ENCODE measurements at places on chromosomes 5 and 9.

DNA sequence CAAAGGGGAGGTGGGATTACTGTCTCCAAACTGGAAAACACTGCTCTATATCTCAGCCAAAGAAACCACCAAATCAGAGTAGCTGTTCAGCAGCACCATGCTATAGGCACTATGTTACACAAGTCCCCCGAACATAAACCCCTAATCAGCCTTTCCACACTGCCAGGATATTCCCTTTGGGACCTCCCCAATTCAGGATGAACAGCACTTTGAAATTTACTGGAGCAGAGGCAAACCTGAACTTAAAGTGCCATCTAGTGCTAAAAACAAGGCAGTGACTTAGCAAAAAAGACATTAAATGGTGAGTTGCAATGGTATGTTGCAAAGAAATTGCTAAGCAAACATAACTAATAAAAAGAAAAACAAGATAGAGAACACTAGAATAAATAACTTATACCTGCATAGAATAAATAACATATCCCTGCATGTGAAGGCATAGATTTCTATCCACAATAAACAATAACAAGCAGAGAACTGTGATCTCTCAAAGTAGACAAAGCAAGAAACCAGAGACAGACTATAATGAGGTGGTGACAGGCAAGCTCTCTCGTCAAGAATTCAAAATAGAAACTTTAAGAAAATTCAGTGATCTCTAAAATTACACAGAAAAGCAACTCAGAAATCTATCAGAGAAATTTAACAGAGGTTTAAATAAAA, 584.4 kb upstream of the ACO1 start:
- peak; percentile 75 for DNase-seq

DNA sequence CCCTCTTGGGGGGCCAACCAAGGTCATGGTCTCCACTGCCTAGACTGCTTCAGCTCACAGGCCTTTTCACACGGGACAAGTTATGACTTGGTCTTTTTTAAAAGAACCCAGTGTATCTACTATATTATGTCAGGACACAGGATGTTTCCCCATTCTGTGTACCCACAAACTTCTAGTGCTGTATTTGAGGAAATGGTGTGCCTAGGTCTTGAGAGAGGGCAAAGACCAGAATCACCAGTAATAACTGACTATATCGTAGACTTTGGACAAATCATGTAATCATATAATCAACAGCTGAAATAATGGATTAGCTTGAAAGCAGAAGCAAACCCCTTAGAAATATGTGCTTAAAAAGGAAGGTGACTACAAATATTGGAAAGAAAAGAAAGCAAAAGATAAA, 133.3 kb downstream of the ARL15 start:
- DNase-seq: no peak

- DNase-seq: no peak
Observed at GRCh38 chr5:73499187-73499586, 945 bp downstream of the BTF3 start.

DNA sequence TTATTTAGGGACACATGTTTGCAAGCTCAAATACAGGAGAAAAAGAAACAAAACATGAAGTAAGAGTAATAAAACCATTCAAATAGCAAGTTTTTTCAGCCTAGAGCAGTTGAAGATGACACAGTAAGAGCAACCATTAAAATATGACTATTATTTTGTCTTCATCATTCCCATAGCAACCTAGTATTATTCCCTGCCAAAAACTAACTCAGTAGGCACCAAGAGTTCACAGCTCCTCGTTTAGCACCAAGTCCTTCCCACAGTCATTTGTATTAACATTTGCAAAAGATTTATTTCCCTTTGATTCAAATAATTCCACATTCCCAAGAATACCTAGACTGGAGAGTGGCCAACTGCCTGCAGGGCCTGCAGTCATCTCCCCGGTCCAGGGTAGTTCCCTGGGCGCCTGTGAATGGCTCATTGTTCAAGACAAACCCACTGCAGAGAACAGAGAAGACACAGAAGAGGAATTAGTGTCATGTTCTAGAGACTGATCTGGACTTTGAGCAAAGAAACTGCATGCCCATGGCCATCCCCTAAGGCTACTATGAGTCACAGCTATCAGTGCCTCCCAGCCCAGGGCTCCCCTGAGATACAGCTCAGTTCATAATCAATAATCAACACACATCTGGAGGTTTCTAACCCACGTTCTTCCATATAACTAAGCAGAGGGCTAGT, 139.1 kb upstream of the MAP3K1 start:
- no peak for DNase-seq

GRCh38 chr5:110896901-110897300, 158.1 kb downstream of the SLC25A46 start:
- DNase-seq: no peak

GRCh38 chr5:8059337-8059736, 190.4 kb downstream of the MTRR start:
- DNase-seq: no peak

DNA sequence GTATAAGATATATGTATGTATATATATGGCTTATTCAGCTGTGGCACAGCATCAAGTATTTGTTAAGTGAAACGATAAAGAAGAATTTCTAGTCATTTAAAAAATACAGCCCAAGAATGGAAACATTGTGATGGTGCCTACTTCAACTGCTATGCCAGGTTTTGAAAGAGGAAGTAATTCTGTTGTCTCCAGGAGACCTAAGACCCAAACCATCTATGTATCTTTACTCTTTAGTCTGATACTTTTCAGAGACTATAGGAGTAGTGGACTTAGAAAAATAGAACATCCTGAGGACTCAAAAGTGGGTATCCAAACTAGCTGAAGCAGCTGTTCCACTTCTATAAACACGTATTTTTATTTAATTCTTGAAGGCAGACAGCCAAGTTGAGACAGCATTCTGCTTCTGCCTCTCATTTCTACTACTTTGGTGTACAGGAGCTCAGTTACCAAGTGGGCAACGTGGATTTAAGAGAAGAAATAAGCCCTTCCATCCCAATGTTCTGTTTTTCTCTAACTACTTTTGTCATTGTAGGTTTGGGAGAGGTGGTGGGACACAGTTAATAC, 110.7 kb downstream of the RPS23 start:
- DNase-seq: peak; percentile 25

DNA sequence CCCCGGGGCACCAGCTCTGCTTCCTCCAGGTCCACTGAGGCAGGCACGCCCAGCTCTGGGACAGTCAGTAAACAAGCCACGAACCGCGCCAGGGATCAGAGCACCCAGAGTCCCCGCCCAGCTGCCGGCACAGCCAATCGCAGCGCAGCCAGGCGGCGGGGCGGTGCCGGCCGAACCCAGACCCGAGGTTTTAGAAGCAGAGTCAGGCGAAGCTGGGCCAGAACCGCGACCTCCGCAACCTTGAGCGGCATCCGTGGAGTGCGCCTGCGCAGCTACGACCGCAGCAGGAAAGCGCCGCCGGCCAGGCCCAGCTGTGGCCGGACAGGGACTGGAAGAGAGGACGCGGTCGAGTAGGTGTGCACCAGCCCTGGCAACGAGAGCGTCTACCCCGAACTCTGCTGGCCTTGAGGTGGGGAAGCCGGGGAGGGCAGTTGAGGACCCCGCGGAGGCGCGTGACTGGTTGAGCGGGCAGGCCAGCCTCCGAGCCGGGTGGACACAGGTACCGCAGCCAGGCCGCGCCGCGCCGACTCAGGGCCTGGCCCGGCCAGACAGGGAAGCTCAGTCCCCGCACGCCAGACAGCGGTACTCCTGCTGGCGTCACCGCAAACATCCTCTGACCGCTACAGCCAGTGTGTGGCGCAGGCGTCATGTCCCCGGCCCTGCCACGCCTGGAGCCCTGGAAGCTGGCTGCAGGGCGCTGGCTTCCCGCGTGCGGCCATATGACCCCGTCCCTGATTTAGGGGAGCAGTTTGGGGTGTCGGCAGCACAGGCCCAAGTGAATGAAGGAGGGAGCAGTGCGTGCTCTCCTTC, at the start of gene CTSL:
CTSL (plus strand) TSS at position 220 of the 810 bp plus-strand sequence. CDS start 1,485 bp downstream, outside the sequence.
- peak; percentile 90 for DNase-seq

- DNase-seq: no peak
Observed at GRCh38 chr5:27773636-27774035, 735.2 kb upstream of the CDH9 start.

DNA sequence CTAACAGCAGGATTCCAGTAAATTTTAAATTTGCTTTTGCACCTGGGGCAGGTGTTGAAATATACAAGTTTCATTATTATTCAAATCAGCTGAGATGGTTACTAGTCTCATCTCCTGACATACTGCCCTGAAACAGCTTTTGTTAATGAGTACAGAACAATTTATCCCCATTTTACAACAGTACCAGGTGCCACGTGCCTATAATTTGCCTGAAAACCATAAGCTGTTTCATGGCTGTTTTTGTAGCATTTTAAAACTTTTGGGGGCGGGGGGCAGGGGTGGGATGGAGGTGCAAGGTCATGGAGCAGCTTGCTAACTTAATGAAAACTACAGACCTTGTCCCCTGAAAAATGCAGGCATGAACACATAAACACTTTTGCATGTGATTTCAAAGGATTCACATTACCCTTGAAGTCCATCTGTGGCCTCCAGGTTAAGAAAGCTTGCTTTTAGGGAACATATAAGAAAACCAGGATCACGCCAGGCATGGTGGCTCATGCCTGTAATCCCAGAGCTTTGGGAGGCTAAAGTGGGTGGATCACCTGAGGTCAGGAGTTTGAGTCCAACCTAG, 42.1 kb downstream of the TIMD4 start:
- no peak for DNase-seq

DNA sequence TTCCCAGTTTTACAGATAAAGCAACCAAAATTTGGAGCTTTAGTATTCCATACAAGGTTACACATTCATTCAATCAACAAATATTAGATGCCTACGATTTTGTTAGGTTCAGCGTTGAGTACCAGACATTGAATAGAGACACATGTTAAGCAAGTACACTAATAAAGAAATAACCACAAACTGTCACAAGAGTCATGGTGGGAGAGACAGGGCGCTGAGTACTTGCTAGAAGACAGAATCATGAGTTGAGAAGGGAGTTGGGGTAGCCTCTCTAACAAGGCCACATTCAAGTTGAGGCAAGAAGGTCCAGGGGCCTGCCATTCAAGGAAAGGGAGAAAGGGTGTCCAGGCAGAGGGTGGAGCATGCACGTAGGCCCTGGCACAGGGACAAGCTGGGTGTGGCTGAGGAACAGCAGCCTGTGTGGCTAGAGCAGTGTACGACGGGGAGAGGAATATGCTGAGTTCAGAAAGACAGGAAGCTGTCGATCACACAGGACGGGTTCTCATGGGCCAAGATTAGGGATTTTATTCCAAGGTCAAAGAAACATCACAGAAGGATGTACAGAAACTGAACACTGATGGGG, 17.0 kb downstream of the CDK5RAP2 start:
- no peak for DNase-seq

GRCh38 chr5:175460126-175460525, 16.1 kb upstream of the DRD1 start:
- DNase-seq: peak; percentile 24

DNA sequence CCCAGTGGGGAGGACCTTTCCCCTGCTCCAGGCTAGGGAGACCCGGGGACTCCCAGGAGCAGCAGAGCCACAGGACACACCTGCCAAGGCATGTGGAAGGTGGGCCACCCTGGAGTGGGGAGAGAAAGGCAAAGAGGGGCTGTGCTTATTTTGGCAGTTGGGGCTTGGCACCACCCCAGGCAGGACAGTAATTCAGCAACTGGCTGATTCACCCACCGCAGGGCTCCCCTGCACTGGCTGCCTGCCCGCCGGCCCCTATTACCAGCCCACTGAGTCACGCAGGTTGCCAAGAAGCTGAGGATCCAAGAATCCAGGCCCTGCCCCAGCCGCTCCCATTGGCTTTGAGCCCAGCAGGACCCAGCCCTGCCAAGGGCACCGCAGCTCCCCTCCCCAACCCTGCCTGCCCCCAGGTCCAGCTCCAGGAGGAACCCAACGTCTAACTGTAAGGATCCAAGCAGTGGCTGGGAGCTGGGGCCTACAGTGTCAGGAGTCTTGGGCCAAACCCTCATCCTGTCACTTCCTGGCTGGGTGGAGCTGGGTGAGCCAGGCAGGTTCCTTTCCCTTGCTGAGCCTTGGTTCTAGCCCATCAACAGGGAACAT, 14.2 kb upstream of the RALGDS start:
- peak; percentile 95 for DNase-seq

- DNase-seq: no peak
Observed at GRCh38 chr5:108661590-108662219, 86.0 kb upstream of the FER start.

- no peak for DNase-seq
Observed at GRCh38 chr5:95721582-95722295, 9.4 kb upstream of the RHOBTB3 start.

- no peak for DNase-seq
Observed at GRCh38 chr5:155303120-155303519, 289.6 kb downstream of the KIF4B start.

DNA sequence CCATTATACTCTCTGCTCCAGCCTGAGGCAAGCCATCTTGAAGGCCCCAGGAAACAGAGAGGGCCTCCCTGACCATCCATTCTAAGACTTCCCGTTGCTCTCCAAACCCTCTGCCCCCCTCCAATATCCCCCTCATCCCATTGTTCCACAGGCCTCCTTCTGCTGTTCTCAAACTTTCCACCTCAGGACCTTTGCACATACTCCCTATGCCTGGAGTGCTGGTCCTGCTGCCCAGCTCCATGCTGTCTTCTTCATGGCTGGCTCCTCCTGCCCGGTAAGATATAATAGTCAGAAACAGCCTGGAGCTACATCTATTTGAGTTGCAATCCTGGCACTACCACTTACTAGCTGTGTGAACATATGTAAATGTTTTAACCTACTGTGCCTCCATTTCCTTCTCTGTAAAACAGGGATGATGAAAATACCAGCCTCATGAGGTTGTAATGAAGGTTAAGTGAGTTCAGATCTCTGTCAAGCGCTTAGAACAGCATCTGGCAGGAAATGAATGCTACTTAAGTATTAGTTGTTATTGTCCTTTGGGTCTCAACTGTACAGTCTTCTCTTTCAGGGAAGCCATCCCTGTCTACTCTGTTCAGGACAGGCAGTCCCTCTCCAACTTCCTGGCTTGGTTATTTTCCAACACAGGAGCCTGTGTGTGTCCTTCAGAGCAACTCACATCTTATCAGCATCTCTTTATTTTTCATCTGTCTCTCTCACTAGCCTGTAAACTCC, 45.8 kb downstream of the TMOD1 start:
- DNase-seq: no peak

DNA sequence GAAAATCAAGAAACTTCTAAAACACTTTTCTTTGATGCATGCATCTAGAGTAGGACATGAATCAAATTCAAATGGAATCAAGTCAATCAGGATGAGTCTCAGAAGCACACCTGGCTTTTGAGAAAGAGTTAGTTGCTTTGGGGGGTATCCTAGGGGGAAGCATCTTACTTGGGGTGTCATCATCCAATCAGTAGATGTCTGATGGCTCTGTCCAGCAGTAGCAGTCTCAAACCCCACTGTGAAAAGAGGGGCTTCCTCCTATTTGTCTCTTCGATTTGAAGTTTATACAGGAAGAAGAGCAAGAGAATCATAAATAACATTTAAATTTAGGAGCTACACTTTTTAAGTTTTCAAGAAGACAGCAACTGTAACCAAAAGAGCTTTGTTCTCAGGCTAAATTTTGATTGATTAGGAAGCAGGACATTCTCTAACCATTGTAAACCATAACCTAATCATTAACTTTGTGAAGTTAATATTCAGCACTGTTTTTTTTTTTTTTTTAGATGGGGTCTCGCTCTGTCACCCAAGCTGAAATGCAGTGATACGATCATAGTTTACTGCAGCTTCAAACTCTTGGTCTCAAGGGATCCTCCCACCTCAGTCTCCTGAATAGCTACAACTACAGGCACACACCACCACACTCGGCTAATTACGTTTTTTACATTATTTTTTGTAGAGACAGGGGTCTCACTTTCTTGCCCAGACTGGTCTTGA, 614.7 kb downstream of the CSNK1G3 start:
- no peak for DNase-seq

Data from myocyte (in vitro differentiated cells).